ENCODE measurements at places on chromosomes 12 and 14. TPM values are rescaled to one million over a fixed set of nuclear protein-coding genes. Genes with fewer than 3 reads are reported as not detected.

Gene FGF23
- 0.40 TPM for total RNA-seq

Gene NFE2
- total RNA-seq = 6.5 TPM

GRCh38 chr14:98754343-98755020 is 517.5 kb downstream of the BCL11B start:
- H3K27me3 ChIP-seq = no peaks in the 10 kb centered on the region
- no peaks in the 10 kb centered on the region for H3K4me1 ChIP-seq
- H3K4me3 ChIP-seq = no peak overlapping the region
- no peak overlapping the region for H3K27ac ChIP-seq
- H3K36me3 ChIP-seq = no peaks in the 10 kb centered on the region

GRCh38 chr12:18752947-18753346 is 15.0 kb downstream of the CAPZA3 start:
- no peaks in the 10 kb centered on the region for H3K27me3 ChIP-seq
- DNase-seq = no peak
- no peak overlapping the region for H3K4me3 ChIP-seq
- H3K27ac ChIP-seq = no peak overlapping the region
- no peaks in the 10 kb centered on the region for H3K36me3 ChIP-seq

DNA sequence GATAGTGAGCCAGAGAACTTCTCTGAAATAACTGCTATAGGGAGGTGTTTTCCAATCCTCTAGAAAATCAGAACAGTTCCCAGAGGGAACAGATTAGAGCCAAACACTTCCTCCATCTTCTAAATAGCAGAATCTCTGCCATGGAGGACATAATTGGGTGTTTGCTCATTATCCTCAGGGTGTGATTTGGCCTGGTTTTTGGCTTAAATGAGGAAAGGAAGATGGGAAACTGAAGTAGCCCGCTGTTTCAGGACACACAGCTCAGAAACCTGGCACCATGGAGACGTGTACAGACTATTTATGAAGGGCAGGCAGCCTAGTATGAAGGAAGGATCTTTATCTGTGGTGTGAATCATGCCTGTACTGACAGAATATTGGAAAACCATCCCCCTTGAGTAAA is 231.7 kb upstream of the PRKD1 start:
- H3K4me1 ChIP-seq = no peaks in the 10 kb centered on the region
- H3K36me3 ChIP-seq = no peaks in the 10 kb centered on the region
- H3K4me3 ChIP-seq = no peak overlapping the region
- DNase-seq = no peak
- H3K27me3 ChIP-seq = no peaks in the 10 kb centered on the region
- H3K27ac ChIP-seq = no peak overlapping the region
